NCI-H1436 (cell line): ENCODE measurements at places on chromosomes 12 and 14.

DNA sequence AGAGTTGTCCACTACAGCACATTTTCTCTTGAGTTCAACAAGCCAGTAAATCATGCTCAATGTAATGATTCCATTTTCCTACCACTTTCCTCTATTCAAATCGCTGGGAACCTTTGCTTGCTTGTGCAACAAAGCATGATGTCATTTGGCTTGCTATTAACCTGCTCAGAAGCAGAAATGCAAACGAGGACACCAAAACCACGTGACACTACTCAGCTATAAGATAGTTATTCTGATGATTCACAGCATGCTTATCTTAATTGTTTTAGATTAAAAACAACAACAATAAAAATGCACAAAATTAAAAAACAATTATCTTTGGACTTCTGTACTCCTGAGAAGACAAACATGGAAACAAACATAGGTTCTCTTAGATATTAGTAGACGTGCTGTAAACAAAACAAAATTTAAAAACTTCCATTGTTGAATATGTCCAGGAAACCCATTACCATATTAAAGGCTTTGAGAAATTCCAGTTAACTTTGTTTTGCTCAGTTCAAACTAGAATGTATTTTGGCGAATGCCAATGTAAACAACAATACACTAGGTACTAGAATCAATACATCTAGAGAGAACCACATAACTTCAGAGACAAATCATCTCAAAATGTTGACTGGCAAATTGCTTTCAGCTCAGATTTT, 77.5 kb upstream of the KRAS start:
- DNase-seq = no peak

- no peak for DNase-seq
These were observed 28.1 kb downstream of the ANO6 start for GRCh38 chr12:45243963-45244362.

- DNase-seq = no peak
These were observed 124.6 kb upstream of the E2F7 start for GRCh38 chr12:77189901-77190416.

- no peak for DNase-seq
These were observed 35.8 kb downstream of the DDX51 start for GRCh38 chr12:132108211-132108832.

DNA sequence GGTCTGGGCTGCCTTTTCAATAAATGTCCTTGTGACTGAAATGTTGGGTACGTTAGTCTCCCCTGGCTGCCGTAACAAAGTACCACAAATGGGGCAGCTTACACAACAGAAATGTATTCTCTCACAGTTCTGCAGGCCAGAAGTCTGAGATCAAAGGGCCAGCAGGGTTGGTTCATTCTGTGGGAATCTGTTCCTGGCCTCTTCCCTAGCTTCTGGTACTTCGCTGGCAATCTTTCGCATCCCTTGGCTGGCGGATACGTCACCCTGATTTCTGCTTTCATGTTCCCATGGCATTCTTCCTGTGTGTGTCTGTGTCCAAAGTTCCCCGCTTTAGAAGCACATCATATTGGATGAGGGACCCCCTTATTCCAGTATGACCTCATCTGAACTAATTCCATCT, 95.8 kb upstream of the NCOR2 start:
- no peak for DNase-seq
